ENCODE measurements at places on chromosomes 4 and X. TPM values are rescaled to one million over a fixed set of nuclear protein-coding genes. Genes with fewer than 3 reads are reported as not detected.

Gene SPANXN2
- not detected for total RNA-seq

Gene ETDA
- not detected for total RNA-seq

Gene ARMCX2
- total RNA-seq = 20.9 TPM

Gene HELT
- total RNA-seq = not detected

Gene SPANXB1
- total RNA-seq = not detected

Gene LEF1
- 291 TPM for total RNA-seq

Gene SSR4
- total RNA-seq = 156 TPM
